ENCODE measurements at places on chromosomes 4 and X.
A peak's percentile ranks its signal among the peaks of the same experiment; 100 is the strongest.

DNA sequence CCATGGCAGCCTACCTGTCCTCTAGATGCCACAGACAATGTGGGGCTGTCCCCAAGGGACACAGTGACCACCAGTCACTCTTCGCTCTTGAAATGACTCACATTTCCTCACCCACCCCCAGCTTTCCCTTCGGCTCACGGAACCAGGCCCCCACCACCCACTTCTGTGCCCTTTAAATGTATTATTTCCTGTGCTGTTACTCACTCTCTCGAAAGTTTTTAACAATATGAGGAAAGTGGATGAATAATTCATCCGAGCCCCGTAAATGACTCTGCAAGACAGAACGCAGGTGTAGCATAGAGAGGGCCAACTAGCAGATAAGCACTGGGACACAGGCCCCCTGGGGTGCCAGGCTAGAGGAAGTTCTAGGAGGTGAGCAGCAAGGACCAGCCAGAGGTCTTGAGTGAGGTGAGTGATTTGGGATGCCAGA lies 179.5 kb upstream of the TBL1X start:
- DNase-seq, result no peak

GRCh38 chr4:163544407-163545038 lies 50.0 kb downstream of the TMA16 start:
- DNase-seq, result peak; percentile 65

- DNase-seq, result no peak
These were observed 51.2 kb downstream of the SMARCA1 start for GRCh38 chrX:129472116-129472515.

- no peak for DNase-seq
These were observed 16.0 kb upstream of the FGF16 start for GRCh38 chrX:77431227-77431626.

- no peak for DNase-seq
These were observed 42.8 kb upstream of the FGF16 start for GRCh38 chrX:77404419-77404818.

- no peak for DNase-seq
These were observed 82.2 kb downstream of the TENM3 start for GRCh38 chr4:182325397-182325796.

GRCh38 chrX:101729986-101730385 lies 70.3 kb upstream of the ARMCX2 start:
- no peak for DNase-seq

DNA sequence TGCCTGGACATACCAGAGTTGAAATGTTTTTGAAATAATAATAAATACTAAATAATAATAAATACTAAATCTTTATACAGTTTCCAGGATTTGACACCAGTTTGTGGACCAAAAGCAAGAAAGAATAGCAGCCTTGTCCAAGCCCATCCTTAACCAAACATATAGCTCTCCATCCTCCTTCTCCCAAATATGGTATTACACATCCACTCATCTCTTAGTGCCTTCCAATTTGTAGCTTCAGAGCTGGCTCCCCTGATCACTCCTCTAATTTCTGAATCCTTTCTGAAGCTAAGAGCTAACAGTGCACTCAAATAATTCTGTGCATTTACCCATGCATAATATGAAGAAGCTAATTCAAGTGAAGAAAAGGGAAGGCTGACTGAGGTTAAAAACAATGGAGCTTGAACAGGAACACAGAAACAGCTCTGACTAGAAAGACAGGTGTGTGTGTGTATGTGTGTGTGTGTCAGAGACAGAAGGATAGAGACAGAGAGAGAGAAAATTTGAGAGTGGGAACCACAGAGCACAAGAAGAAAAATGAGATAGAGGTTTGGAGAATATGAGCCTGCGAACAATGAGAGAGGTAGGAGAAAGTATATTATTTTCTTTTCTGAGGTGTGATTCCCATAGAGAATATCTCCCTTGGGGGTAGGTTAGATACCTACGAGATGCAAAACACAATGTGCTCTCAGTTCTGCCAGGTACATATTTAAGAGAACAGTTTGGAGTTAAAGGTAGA lies 123.5 kb downstream of the CAMK2D start:
- no peak for DNase-seq

GRCh38 chr4:38005637-38006036 lies 45.4 kb downstream of the PTTG2 start:
- DNase-seq, result no peak

- no peak for DNase-seq
These were observed 16.8 kb upstream of the FAM241A start for GRCh38 chr4:112128452-112128851.

GRCh38 chrX:124035657-124036056 lies 74.2 kb downstream of the STAG2 start:
- DNase-seq, result no peak

- DNase-seq, result no peak
These were observed 707 bp upstream of the UNC5C start for GRCh38 chr4:95549246-95550114.

DNA sequence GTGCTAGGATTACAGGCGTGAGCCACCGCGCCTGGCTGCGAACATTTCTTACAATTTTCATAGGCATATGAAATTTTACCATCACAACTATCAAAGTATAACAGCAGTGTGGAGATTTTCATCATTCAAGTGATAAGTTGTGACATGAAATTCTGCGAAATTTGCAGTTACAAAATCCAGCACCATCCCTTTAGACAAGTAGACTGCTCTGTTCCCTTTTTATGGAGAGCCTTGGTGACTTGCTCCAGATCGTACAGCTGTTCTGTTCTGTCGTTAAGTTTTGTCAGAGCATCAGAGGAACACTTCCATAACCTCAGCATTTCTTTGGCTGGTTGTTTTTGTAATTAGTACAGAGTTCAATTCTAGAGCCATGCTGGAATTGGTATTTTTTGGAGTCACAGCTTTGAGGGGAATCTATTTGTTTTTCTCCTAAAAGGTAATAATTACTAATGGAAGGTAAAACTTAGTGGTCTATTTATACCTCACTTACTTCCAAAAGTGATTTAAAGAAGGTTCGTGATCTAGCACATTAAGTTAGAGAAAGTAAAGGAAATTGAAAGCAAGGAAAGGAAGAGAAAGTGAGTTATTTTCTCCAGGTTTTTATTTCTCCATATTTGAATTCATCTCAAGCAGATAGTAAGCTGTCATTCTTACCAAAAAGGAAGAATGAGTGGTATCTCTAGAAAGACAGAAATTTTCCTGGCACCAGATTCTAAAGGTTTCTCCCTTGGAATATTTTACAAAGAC lies 22.1 kb downstream of the ZRSR2 start:
- no peak for DNase-seq

DNA sequence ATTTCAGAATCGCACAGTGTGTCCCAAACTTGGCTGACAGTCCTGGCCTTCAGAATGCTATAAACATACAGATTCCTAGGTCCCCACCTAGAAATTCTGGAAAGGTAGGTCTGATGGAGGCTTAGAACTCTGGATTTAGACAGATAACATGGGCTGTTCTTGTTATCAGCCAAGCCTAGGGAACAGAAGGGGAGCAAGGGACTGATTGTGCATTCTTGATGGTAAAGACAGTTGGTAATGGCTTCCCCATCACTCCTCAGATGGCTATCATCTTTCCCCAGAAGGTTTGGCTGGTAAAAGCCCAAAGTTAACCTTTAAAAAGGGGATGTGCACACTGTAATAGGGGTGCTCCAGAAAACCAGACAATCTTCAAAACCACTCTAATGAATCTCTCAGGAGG lies 35.7 kb downstream of the DIPK2B start:
- DNase-seq, result no peak

DNA sequence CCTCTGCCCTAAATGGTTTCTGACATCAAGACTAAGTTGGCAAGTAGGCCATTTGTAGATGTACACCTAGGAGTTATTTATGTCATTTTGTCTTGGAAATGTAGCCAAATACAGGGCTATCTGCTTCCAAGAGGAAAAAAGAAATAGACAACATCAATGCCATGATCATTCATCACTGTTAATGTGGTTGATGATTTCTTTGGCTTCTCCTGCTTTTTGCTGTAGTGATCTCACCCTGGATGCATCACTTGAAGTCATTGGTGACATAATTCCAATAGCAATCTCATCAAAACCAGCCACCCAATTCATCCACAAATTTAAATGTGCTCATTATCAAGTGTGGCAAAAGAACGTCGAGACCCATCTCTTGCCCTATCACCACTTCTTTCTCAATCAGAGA lies 222.6 kb upstream of the PPARGC1A start:
- no peak for DNase-seq

GRCh38 chr4:85005865-85006377 lies 39.4 kb upstream of the WDFY3 start:
- no peak for DNase-seq

GRCh38 chrX:70033348-70034051 lies 16.2 kb downstream of the AWAT2 start:
- DNase-seq, result peak; percentile 9

- DNase-seq, result no peak
These were observed 1155.5 kb upstream of the IGFBP7 start for GRCh38 chr4:58265734-58266133.

DNA sequence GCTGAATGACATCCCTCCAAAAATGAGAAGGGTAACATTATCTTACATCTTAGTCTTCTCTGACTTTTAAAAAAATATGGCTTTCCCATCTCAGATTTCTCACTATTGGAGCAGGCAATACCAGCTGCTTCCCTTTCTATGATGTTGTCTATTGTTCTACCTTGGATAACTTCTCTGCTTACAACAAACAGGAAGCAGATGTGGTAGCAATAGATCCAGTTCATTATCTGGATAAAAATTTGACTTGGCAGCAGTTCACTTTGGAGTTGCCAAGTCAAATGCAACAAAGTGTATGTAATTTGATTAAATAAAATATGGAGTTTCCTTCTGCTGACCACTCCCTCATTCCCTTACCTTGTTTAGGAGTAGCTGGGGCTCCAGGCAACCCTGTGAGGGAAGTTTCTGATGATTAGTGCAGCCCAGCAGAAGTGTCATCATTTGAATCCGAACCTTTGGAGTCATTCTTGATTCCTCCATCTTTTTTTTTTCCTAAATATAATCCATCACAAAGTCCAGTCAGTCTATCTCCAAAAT lies 72.0 kb upstream of the GPRIN3 start:
- no peak for DNase-seq

DNA sequence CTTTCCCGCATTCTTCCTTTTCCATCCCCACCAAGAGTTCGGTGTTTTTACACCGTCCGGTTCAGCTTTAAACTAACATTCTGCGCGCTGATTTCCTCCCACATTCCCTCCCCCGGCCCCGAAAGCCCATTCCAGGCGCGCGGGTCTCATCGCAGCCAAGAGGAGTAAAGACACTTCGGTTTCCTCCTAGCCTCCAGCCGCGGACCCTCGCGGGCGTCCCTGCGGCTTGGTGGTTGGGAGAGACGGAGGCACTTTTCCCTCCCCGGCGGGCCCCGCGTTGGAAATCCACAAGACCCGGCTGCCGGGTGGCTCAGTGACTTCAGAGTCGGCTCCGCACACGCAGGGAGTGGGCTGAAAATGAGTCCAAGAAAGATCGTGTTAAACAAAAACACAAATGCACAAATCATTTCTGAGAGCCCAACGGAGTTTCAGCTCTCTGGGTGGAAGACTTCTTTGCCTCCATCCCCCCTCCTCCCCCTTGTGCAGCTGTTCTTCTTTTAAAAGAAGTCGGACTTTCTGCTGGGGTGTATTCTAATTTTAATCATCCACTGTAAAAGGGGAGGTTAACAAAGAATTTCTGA lies 2.0 kb upstream of the ARX start:
- no peak for DNase-seq

DNA sequence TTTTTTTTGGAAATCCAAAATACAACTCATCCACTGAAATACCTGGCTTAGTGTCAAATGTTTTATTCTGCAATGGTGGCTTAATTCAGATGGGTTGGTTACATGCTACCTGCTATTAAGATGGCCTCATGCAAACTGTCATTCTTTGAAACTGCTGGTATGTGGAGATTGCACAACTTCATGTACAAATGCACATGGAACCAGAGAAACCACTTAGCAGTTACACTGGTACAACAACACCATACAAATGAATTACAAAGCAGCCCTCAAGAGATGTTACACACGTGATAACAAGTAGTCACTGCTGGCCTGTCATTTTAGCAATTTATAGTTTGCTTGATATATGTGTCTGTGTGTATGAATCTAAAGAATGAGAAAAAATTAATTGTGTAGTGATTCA lies 84.6 kb upstream of the STS start:
- DNase-seq, result no peak

DNA sequence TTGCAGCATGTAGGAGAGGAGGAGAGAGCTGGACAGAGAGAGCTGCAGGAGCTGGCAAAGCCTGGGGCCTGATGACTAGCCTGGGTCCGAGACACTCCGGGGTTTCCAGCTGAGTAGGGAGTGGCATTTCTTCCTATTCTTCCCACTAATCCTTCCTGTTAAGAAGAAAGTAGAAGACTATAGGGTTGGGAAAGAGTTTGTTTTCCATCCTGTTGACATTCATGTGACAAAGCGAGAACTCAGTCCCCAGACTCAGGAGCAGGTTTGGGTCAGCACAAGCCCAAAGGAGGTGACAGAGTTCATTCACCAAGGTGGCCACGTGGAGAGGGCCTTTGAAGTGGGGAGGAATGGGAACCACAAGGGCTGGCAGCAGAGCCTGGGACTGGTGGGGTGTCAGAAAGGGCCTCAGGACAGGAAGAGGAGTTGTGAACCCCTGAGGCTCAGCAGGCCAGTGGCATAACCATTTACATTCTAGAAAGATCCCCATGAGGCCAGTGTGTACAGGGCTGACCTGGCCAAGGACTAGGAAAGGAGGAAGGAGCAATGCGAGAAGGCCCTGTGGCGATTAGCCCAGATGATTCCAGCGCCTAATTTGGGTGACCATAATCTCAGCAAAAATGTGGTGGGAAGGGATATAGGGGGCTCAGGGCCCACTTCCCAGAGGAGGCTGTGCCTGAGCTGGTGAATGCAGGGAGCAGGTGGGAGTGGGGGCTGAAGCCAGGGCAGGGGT lies 3.3 kb upstream of the HAUS3 start:
- DNase-seq, result no peak
